Bronchus fibroblast of lung (primary cell): ENCODE measurements at places on chromosomes 3 and 15. TPM values are rescaled to one million over a fixed set of nuclear protein-coding genes. Genes with fewer than 3 reads are reported as not detected.

SLC49A4 gene
- total RNA-seq = 12.5 and 12.9 TPM in 2 replicates

SPG11 gene
- total RNA-seq = 28.1 and 37.0 TPM in 2 replicates

RMDN3 gene
- 11.4 and 16.8 TPM in 2 replicates for total RNA-seq

CATSPER2 gene
- 0.15 and 0.17 TPM in 2 replicates for total RNA-seq

SYNPR gene
- total RNA-seq = not detected in 2 replicates

SI gene
- not detected in 2 replicates for total RNA-seq

B3GALNT1 gene
- 23.2 and 27.1 TPM in 2 replicates for total RNA-seq

PCSK6 gene
- 0.17 TPM in 1 of 2 replicates, not detected in the other for total RNA-seq

GHRL gene
- total RNA-seq = not detected in 2 replicates

CYP11A1 gene
- total RNA-seq = 0.30 and 0.84 TPM in 2 replicates

P3H2 gene
- 6.4 and 7.3 TPM in 2 replicates for total RNA-seq

MAGI1 gene
- 6.4 and 7.3 TPM in 2 replicates for total RNA-seq

RTP1 gene
- not detected in 2 replicates for total RNA-seq

ACKR4 gene
- total RNA-seq = not detected in 2 replicates

PLSCR5 gene
- not detected in 2 replicates for total RNA-seq

ROPN1 gene
- not detected in 2 replicates for total RNA-seq

DPPA2 gene
- total RNA-seq = not detected in 2 replicates

ZNF620 gene
- 0.67 and 1.0 TPM in 2 replicates for total RNA-seq

MORF4L1 gene
- 321 and 331 TPM in 2 replicates for total RNA-seq

CLDN18 gene
- not detected in 2 replicates for total RNA-seq

C3orf52 gene
- 1.6 and 2.5 TPM in 2 replicates for total RNA-seq

SV2B gene
- not detected in 2 replicates for total RNA-seq

FRMD5 gene
- total RNA-seq = 0.84 and 0.89 TPM in 2 replicates

CAPN3 gene
- 0.50 and 1.6 TPM in 2 replicates for total RNA-seq

CCDC14 gene
- 33.1 TPM in 2 replicates for total RNA-seq

CORO2B gene
- 14.0 and 14.3 TPM in 2 replicates for total RNA-seq

APBA2 gene
- total RNA-seq = 27.9 and 28.8 TPM in 2 replicates

MNS1 gene
- 1.8 and 3.4 TPM in 2 replicates for total RNA-seq

CAV3 gene
- total RNA-seq = not detected in 2 replicates

LYSMD4 gene
- 3.4 and 6.8 TPM in 2 replicates for total RNA-seq

PGBD4 gene
- 0.67 and 0.74 TPM in 2 replicates for total RNA-seq

CACNA2D3 gene
- under 0.01 TPM in 1 of 2 replicates, not detected in the other for total RNA-seq

HCLS1 gene
- 0.89 and 1.2 TPM in 2 replicates for total RNA-seq

PLIN1 gene
- 0.15 TPM in 1 of 2 replicates, not detected in the other for total RNA-seq

ABI3BP gene
- 4.7 and 11.9 TPM in 2 replicates for total RNA-seq
